ENCODE measurements at places on chromosomes 2 and 18.

DNA sequence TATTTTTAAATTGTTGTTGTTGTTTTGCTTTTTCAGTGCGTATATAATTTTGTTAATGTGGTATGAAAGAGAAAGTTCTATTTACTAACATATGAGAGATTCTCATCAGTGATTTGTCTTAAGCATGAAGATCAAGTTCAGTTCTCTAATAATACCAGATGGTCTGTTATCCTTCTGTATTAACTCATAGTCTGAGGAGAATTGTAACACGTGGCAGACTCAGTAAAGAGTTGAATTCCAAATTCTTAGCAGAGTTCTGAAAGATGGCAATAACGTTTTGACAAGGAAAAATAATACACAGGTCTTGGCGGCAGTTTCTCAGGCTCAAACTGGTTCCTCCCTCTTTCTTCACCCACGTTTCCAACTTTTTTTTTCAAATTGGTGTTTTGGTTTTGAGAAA is 17.2 kb upstream of the COL3A1 start:
- DNase-seq = no peak

DNA sequence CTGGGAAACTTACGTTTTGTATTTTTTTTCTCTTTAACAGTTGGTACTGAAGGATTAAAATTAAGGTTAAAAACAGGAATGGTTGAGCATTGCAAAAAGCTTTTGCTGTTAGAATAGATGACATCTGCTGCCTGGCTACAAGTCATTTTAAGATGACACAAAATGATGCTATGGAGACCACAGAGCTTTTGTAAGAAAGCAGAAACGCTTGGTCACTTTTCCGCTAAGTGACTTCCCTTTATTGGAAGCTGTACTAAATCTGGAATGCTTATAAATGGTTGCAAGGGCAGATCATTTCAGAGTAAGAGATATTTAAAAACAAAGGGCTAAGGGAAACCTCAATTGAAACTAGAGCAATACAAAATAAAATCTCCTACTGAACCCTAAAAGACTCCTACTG is 544.0 kb downstream of the STK39 start:
- no peak for DNase-seq

DNA sequence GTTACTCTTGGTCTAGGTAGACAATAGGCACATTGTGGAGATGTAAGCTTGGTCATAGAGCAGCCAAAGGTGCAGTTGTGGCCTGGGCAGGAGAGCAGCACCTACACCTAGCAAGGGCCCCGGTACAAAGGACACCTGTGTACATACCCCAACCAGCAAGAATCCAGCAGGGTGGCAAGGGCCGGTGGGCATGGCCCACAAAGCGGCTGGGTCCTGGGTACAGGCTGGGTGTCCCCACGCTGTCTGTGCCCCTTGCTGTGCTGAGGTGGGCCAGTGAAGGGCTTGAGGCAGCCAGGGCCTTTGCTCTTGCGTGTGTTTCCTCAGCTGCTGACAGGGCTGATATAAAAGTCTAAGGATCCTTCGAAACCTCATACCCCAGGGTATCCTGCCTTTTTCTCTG is 501.8 kb downstream of the EIPR1 start:
- no peak for DNase-seq

DNA sequence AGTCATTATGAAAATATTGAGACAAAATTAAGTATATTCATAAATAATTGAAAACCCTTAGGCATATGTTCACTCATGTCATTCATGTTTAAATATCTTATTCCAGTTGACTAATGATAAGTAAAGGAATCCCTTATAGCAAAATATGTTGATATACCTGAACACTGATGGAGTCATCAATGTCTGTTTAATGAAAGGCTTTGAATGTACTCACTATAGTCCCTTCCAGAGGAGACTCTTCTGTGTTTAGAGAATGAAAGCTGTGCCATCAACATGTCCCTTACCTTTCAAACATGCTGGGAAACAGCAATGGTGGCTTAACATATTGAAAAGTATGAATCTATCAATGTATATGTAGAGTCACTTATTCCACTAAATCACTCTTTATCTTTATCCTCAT is 242.9 kb downstream of the KCNJ3 start:
- DNase-seq = no peak

- DNase-seq = no peak
Observed at GRCh38 chr2:235749121-235749770, 255.4 kb downstream of the AGAP1 start.

DNA sequence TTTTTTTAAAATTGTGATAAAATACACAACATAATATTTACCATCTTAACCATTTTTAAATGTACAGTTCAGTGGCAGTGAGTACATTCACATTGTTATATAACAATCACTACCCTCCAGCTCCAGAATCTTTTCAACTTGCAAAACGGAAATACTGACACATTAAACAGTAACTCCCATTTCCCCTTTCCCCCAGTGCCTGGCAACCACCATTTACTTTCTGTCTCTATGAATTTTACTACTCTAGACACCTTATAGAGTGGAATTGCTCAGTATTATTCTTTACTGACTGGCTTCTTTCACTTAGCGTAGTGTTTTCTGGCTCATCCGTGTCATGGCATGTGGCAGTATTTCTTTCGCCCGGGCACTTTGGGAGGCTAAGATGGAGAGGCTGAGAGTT is 32.6 kb downstream of the FASTKD2 start:
- no peak for DNase-seq

Measured in hematopoietic multipotent progenitor cell treated with erythropoietin and hydrocortisone succinate and interleukin-3 and kit ligand, for 15 days (in vitro differentiated cells).